ENCODE measurements at places on chromosomes 11 and 22. TPM values are rescaled to one million over a fixed set of nuclear protein-coding genes. Genes with fewer than 3 reads are reported as not detected.

C22orf42 gene
- polyA plus RNA-seq: not detected

PKP3 gene
- polyA plus RNA-seq: 0.86 TPM

KDM4D gene
- 1.6 TPM for polyA plus RNA-seq

GAB4 gene
- polyA plus RNA-seq: not detected

ZC3H12C gene
- 6.6 TPM for polyA plus RNA-seq

MB gene
- polyA plus RNA-seq: 340 TPM
